ENCODE measurements at places on chromosomes 2 and 18. TPM values are rescaled to one million over a fixed set of nuclear protein-coding genes. Genes with fewer than 3 reads are reported as not detected.

NOL4 gene
- not detected for total RNA-seq

LRP2 gene
- 4.4 TPM for total RNA-seq

KCNIP3 gene
- total RNA-seq = not detected

GALNT13 gene
- not detected for total RNA-seq

DNA sequence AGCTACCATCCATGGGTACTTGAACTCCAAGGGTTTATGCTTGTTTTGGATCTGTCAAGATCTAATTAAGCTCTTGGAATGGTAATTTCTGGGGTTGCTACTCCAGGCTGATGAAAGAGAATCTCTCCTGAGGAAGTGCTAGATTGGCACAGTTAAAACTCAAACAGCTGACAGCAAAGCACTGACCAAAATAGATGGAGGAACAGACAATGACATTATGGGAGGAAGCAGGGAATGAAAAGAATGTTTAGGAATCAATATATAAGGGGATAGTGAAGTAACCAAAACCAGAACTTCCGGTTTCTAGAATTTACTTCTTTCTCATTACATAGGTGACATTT is 6.3 kb downstream of the THUMPD2 start:
- ATAC-seq = no peak

DNA sequence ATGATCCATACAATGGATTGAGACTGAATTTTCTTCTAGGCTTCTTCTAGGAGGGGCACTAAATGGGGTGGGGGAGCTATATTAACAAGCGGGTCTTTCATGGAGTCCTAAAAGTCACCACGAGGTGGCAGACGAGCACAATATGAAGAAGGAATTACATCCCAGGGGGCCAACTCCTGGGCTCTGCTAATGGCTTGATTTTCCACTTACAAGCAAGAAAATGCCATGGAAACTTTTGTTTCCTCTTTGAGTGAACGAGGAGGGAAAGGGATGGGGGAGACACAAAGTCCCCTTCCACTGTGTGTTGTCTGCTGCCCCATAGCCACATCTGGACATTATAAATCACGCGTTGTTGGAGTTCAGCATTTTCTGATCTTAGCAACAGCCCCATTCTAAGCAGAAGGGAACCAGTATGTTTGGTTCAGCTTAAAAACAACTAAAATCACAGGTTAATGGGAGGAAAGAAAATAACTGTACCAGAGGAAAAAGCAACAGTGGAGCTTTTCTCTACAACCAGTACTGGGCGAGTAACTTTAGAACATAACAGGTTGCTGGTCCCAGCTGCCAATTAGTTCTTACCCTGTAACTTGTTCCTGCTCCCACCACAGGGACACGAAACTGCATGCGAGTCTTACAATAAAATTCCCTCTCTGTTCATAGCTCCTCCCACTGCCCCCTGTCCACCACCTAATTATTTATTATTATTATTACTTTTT is 285.0 kb upstream of the PARD3B start:
- ATAC-seq = peak; percentile 37

- peak; percentile 17 for ATAC-seq
Observed at GRCh38 chr18:3062798-3063680, 50.1 kb upstream of the LPIN2 start.

DNA sequence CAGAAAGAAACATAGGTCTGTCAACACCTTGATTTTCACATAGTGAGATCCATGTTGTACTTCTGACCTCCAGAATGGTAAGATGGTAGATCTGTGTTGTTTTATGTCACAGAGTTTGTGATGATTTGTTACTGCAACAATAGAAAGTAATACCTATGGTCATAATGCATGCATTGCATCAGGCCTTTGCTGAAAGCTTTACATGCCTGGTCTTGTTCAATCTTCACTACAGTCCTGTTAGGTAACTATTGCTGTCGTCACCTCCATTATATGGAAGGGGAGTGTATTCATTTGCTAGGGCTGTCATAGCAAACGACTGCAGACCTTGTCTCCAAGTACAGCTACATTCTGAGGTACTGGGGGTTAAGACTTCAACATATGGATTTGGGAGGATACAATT is 243.5 kb downstream of the ANAPC1 start:
- ATAC-seq = no peak

- no peak for ATAC-seq
Observed at GRCh38 chr2:20175267-20175666, 49.7 kb downstream of the SDC1 start.
